ENCODE measurements at places on chromosomes 11 and 22. TPM values are rescaled to one million over a fixed set of nuclear protein-coding genes. Genes with fewer than 3 reads are reported as not detected.

The PTPRJ gene
- 48.7 TPM for total RNA-seq

DNA sequence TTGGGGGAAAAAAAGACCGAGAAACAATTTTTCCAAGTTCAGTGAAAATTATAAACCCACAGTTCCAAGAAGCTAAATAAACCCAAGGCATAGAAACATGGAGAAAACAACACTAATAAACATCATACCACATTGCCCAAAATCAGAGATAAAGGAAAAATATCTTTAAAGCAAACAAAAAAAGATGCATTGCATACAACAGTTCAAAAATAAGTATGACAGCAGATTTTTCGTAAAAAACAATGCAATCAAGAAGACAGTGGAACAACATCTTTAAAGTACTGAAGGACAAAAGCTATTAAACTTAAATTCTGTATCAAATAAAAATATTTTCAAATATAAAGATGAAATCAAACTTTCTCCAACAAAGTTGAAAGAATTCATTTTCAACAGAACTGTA is 921.3 kb downstream of the METTL15 start:
- no peak for DNase-seq

DNA sequence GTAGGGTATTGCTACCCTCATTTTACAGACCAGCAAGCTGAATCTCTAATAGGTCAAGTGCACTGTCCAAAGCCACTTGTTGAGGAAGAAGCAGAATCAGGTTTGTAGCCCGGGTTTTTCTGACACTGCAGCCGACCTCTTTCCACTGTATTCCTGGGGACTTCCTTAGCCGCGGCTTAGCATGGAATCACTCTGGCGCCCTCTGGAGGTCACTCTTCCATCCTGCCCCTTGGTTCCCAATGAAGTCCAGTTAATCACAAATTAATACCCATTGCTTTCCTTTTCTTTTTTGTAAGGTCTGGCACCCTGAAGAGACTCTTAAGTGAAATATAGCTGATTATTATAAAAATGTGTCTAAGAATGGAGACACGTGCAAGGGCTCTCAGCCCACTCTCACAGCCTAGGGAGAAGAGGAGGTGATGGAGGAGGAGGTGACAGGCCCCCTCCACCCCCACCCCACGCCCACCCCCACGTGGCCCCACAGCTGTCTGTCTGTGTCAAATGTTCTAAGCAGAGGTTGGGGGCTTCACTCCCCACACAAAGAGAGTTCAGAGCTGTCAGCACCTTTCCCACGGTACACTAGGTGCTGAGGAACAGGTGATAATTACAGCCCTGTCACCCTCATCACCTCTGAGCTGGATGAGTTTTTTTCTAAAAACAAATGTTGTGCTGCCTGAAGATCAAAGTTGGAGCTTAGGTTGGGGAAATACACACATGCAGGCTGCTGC is 57.7 kb upstream of the DRD2 start:
- DNase-seq = no peak

DNA sequence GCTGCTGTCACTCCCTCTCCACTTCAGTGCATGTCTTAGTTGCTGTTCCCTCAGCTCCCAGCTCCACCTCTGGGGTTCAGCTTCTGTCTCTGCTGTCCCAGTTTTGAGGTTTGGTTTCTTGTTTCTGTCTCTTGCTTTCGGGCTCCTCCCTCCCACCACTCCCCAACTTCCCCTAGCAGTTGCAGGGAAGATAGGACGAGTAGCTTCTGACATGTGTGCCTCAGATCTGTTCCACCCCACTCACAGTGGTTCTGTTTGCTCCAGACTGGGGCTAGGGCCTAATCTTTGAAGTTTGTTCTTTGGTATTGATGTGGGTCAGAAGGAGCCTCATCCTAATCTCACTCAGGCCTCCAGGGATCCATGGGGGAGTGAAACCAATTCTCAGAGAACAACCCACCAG is 2.6 kb upstream of the RRM1 start:
- no peak for DNase-seq

The ZNF195 gene
- 18.3 TPM for total RNA-seq

DNA sequence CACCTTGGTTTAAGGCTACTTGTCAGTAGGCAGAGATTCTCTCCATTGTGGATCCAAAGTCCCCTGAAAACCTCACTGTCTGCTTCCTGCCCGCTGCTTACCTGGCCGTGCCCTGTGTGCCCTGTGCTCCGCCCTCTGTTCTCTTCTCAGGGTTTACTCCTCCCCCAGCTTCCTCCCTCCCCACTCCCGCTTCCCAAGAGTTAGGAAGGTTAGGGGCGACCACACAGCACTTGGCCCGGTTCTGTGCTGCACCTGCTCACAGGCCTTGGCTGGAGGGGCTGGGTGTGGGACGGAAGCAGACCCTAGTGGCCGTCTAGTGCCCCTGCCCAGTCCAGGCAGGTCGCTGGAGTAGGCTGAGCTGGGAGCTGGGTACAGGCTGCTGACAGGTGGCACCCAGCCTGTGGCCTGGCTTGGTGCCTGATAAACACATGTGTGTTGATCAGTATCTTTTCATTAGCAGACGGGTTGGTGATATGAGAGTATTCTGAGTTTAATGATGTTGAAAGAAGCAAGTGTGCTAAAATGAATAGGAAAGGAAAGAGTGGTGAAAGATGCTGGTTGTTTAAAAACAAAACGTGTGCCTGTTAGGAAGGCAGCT is 40.5 kb downstream of the GRAMD4 start:
- DNase-seq = peak; percentile 41

GRCh38 chr11:77081976-77082836 is 15.4 kb downstream of the CAPN5 start:
- DNase-seq = no peak

The SLC16A8 gene
- 6.3 TPM for total RNA-seq

DNA sequence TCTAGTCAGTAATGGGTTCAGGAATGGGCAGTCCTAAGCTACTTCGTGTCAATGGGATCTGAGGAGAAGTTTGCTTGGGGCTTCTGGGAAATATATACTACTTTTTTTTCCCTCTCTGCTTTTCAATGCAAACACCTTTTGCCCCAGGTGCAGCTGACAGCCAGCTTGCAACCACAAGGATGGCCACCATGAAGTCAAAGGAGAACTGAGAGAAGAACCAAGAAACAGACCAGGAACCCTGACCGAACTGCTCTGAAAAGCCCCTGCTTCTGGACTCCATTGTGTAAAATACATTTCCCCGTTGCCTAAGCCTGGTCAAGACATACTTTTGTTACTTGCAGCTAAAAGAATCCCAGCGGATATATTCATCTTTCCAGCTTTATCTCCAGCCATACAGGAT is 20.1 kb upstream of the CD44 start:
- no peak for DNase-seq

GRCh38 chr11:84795698-84796097 is 831.4 kb downstream of the DLG2 start:
- DNase-seq = no peak

DNA sequence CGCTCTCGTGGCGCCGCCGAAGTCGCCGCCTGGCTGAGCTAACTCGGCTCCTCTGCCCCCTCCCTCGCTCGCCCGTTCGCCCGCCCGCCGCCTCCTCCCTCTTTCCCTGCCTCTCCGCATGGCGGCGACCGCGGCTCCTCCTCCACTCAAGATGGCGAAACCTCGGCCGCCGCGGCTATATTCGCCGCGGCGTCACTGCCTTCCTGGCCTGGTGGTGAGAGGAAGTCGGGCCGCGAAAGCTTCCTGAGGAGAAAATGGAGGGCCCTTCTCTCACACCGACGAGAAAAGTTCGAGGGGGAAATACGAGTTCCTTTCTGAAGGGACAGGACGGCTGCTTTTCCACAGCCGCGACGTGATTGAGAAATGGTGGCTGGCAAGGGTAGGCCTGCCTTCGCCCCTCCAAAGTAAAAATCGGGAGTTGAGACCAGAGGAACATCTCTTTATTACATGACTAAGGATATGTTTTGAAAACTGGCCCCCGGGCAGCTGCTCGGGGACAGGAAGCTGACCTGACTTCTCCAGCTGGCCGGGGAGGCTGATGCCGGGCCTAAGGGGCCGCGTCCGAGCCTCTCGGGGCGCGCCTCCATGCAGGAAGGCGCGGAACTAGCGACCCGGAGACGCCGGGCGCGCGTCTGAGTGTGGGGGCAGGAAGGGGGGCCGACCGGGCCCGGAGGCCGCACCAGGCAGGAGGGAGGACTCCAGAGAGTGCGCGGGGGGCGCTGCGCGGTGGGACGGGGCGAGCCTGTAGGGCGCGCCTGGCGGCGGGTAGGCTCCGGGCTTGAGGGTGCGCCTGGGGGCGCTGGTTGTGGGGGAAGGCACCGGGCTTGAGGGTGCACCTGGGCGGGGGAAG is at the start of gene DDX6:
Gene DDX6, minus strand, starts transcription at position 54 of the 850 bp plus-strand sequence. CDS start 4,913 bp downstream, outside the sequence.
- DNase-seq = peak; percentile 98

GRCh38 chr11:35873721-35874120 is 70.1 kb upstream of the LDLRAD3 start:
- DNase-seq = no peak

The MS4A6A gene
- total RNA-seq = 156 TPM

DNA sequence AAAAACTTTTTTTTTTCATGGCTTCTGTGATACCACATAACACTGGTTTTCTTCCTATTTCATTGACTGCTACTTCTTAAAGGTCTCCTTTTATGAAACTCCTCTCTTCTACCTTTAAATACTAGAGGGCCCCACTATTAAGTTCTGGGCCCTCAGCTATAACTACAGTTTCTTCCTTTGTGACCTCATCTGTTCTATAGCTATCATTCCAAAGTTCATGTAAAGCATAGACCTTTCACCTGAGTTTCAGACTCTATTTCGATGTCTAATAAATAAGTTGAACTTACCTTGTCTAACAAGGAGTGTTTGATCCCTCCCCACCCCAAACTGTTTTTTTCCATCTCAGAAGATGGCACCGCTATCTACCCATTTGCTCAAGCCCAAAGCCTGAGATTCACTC is 35.2 kb downstream of the PAAF1 start:
- DNase-seq = no peak

DNA sequence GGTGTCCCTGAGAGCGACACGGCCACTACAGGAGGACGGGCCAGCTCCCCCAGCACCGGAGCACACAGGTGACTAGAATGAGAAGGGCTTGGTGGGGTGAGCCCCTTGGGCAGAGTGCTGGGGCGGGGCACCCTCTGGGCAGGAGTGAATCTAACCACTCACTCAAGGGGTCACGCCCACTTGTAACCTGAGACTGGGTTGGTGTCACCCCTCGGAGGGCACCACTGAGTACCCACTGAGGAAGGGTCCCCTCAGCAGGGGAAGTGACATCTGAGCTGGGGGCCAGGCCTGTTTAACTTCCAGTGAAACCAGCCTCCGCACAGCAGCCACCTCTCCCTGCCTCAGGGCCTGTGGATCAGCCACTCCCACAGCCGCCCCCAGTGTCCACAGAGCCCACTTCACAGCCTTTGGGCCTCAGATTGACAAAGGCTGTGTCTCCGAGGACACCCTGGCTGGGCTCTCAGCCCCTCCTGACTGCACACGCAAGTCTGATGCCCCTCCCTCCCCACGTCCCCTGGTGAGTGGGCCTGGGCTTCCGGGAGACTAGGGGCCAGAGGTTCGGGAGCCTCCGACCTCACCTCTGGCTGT is 5.6 kb downstream of the GATD1 start:
- DNase-seq = peak; percentile 49

The WT1 gene
- 1.1 TPM for total RNA-seq

- no peak for DNase-seq
These were observed 617.4 kb downstream of the CNTN5 start for GRCh38 chr11:99638073-99638553.

GRCh38 chr11:31050061-31050765 is 319.3 kb downstream of the DCDC1 start:
- no peak for DNase-seq

DNA sequence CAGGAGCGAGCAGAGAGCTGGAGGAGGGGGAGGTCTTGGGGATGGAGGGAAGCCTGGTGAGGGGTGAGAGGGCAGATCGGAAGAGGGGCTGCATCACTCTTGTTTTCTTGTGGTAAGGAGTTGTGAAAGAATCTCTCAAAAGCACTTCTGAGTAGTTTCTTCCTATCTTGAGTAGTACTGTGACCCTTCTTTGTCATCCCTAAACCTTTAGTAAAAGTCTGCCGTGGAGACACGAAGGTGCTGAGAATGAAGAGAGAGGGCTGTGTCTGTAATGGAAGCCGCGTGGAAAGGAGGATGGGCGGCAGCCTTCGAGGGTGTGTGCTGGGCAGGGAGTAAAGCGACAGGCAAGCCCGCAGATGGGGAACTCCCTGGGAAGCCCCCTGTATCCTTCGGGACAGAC is 237.8 kb downstream of the TBC1D22A start:
- DNase-seq = no peak
